ENCODE measurements at places on chromosomes 5 and 9. TPM values are rescaled to one million over a fixed set of nuclear protein-coding genes. Genes with fewer than 3 reads are reported as not detected.

MCIDAS gene
- total RNA-seq = not detected

PRRX2 gene
- total RNA-seq = 23.2 TPM

CDH6 gene
- total RNA-seq = 40.0 TPM

ARHGEF37 gene
- 0.57 TPM for total RNA-seq

FRMD3 gene
- 0.14 TPM for total RNA-seq

ADAMTS16 gene
- total RNA-seq = 0.18 TPM

PCDHB9 gene
- 0.09 TPM for total RNA-seq

BRINP1 gene
- total RNA-seq = 0.18 TPM

COL23A1 gene
- under 0.01 TPM for total RNA-seq

OLFM1 gene
- 5.5 TPM for total RNA-seq

FAM153A gene
- total RNA-seq = not detected

SPINK5 gene
- under 0.01 TPM for total RNA-seq

NR2F1 gene
- 49.5 TPM for total RNA-seq

FAM221B gene
- not detected for total RNA-seq

DMRTA1 gene
- total RNA-seq = 0.28 TPM

DDX4 gene
- total RNA-seq = not detected

ZNF879 gene
- 3.8 TPM for total RNA-seq

ROPN1L gene
- 0.28 TPM for total RNA-seq

SNCAIP gene
- 19.4 TPM for total RNA-seq

AFAP1L1 gene
- total RNA-seq = 2.4 TPM

PWWP2A gene
- 15.8 TPM for total RNA-seq

IFNA21 gene
- total RNA-seq = not detected

PCDHA1 gene
- under 0.01 TPM for total RNA-seq

SV2C gene
- total RNA-seq = not detected

B4GALT1 gene
- total RNA-seq = 54.3 TPM

MSX2 gene
- 1.1 TPM for total RNA-seq

NUTM2G gene
- not detected for total RNA-seq

DEPDC1B gene
- total RNA-seq = 1.1 TPM

OR1J2 gene
- total RNA-seq = 0.14 TPM

SH3TC2 gene
- 0.65 TPM for total RNA-seq

OR1J4 gene
- not detected for total RNA-seq

SCGB3A2 gene
- total RNA-seq = not detected

VAV2 gene
- total RNA-seq = 12.4 TPM

ZNF883 gene
- 1.2 TPM for total RNA-seq

PIGO gene
- total RNA-seq = 10.5 TPM

FTMT gene
- not detected for total RNA-seq

IL7R gene
- total RNA-seq = 6.4 TPM

HACD4 gene
- total RNA-seq = 6.9 TPM

ADGRV1 gene
- total RNA-seq = 0.18 TPM

GABRA1 gene
- total RNA-seq = not detected

CDKN2A gene
- total RNA-seq = 9.5 TPM

DMGDH gene
- total RNA-seq = 2.7 TPM

DNAI1 gene
- not detected for total RNA-seq

PLAC8L1 gene
- not detected for total RNA-seq

TNFSF8 gene
- total RNA-seq = not detected

ASB6 gene
- 10.0 TPM for total RNA-seq

SPATA31A3 gene
- total RNA-seq = not detected

SPINK13 gene
- total RNA-seq = 2.4 TPM

SPAAR gene
- 0.18 TPM for total RNA-seq

IFNK gene
- not detected for total RNA-seq

GPR151 gene
- not detected for total RNA-seq

OR1N1 gene
- not detected for total RNA-seq

THG1L gene
- 45.7 TPM for total RNA-seq

MYO10 gene
- 105 TPM for total RNA-seq

ECM2 gene
- 4.3 TPM for total RNA-seq
